ENCODE measurements at places on chromosomes 5 and 9.

GRCh38 chr5:169933616-169934015 is 46.7 kb downstream of the INSYN2B start:
- DNase-seq: no peak

DNA sequence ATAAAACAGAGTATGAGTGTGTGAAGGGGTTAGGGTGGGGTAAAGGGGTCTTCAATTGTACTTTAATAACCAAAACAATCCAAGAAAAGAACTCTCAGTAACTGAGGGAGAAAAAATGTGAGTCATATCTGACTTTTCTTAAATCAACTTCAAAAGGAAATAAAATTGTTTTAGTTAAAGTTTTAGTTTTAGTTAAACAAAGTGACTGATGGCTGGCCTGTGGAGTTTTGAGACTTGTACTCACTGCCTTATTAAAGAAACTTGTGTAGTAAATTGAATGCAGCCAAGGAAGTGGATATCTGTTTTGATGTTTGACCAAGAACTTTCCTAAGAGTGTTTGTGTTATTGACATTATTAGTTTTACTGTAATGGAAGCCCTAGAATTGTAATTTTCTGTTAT is 2032.6 kb downstream of the MAT2B start:
- DNase-seq: no peak

DNA sequence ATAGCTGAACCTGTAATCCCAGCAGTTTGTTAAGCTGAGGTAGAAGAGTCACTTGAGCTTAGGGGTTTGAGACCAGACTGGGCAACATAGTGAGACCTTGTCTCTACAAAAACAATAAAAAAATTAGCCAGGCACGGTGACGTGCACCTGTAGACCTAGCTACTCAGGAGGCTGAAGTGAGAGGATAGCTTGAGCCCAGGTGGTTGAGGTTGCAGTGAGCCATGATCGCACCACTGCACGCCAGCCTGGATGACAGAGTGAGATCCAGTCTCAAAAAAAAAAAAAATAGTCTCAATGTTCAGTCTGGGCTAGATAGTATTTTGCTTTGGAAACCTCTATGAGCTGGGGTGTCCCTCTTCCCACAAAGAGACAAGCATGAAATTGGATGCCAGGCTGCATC is 51.9 kb upstream of the IQGAP2 start:
- no peak for DNase-seq

DNA sequence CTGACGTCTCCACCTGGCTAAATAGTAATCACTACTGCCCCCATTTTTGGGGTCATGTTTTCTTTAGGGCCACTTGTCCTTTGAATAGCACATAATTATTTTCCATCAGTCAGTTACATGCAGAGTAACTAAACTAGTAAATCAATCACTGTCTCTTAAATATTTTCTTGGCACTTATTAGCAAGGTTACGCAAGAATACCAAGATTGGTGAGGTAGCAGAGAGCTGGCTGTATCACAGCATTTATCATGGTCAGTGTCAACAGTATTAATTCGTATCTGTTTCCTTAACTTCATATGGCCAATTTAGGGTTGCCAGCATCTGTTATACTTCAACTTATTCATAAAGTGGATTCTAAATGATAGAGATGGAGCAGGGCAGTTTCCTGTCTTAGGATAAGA is 346.8 kb upstream of the FAM174A start:
- no peak for DNase-seq

DNA sequence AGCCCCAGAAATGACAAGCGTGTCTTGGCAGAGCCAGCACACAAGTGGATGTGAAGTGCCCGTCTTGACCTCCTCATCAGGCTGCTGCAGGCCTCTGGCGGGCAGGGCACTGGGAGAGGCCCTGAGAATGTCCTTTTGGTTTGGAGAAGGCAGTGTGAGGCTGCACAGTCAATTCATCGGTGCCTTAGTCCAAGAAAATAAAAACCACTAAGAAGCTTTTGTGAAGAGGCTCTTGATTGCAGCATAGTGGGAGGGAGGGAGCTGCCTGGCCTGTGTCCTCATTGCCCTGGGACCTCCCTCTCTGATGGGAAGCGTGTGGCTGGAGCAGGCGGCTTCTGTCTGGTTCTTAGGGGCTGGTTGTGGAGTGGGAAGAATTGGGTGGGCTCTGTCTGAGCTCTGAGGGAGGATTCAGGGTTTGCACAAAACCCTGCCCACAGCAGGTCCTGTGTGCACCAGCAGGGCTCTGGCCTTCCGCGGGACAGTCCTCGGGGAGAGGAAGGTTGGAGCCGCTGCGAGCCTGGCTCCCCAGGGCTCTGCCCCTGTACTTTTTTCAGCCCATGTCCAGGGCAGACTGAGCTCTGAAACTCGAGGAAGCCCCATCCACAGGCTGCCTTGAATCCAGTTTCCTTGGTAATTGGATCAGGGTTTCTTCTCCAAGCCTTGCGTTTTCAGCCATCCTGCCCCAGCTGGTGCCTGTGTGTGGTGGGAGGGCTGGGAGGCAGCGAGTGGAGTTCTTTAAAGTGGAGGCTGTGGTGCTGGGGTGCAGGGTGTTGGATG is 1.1 kb downstream of the HRCT1 start:
- no peak for DNase-seq

DNA sequence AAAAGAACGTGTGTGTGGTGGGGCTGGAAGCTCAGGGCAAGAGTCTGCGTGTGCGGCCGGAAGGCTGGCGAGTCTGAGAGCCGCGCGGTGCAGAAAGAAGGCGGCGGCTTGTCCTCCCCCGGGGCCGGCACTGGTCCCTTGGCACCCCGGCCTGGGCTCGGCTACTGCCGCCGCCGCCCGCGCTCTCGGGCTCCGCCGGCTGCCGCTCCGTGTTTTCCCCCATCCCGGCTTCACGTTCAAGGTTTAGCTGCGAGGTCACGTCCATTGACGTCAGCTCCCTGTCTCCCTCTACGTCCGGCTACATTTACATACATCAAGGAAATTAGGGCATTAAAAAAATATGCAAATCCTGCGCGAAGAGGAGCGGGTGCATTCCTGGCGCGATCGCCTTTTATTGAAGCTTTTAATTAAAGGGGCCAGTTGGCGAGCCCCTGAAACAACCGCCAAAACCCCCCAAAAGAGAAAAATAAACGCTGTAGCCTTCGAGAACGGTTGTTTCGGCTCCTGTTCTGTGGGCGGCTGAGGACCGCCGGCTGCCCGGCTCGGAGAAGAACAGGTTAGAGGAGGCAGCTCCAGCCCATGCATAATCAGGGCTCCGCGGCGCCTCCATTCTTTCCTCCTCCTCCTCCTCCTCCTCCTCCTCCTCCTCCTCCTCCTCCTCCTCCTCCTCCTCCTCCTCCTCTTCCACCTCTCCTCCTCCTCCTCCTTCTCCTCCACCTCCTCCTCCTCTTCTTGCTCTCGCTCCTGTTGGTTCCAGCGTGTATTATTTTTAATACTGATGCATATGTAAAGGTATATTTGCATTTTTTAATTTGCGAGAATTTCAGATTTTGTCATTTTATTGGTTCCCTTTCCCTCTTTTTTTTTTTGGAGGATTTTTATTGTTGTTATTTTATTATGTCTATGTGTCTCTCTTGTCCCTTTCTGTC is 207.0 kb downstream of the MEF2C start:
- no peak for DNase-seq

DNA sequence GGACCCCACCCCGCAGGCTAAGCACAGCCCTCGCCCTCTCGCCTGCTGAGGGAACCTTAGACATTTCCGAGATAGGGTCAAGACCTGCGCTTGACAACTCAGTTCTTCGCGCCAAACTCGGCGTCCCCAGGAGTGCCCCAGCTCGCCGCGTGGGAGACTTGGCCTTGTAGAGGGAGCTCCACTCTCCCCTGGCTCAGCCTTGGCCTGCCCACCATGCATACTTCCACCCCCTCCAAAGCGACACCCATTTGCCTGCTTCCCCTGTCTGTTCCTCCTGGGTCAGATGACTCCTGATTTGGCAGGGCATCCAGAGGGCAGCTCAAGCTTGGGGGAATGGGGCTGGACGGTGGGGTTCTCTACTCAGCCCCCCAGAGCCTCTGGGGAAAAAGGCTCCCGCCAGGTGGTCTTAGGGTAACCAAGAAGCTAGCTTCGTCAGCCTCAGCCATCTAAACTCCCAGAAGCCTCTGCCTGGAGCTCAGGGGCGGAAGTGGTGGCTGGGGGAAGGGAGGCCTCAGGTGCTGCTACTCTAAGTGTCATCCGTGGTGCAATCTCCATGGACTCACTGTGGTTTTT is 560 bp downstream of the DOCK2 start:
- peak; percentile 39 for DNase-seq

DNA sequence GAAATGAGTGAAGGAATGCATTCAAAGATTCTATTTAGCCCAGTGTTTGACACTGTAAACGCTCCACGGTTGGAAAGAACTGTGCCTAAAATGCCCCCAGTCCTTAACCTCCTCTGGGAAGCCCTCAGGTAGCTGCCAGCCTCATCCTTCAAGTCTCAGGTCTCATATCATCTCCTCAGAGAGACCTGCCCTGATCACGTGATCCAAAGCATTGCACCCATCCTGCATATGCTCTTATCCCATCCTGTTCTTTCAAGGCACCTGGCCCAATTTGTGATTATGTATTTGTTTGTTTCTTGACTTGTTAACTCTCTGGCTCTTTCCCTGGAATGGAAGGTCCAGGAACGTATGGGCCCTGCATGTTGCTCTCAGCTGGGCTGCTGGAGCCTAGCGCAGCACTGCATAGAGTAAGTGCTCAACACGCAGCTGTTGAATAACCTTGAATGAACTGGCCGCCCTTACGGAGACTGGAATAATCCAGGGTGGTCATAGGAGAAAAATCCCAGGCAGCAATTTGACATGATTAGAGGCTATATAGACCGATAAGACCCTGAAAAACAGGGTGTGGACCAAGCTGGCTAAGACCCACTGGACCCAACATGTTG is 8.7 kb downstream of the C1QTNF2 start:
- no peak for DNase-seq

- DNase-seq: no peak
Measured at GRCh38 chr9:133632806-133633680, 3.1 kb upstream of the DBH start.

DNA sequence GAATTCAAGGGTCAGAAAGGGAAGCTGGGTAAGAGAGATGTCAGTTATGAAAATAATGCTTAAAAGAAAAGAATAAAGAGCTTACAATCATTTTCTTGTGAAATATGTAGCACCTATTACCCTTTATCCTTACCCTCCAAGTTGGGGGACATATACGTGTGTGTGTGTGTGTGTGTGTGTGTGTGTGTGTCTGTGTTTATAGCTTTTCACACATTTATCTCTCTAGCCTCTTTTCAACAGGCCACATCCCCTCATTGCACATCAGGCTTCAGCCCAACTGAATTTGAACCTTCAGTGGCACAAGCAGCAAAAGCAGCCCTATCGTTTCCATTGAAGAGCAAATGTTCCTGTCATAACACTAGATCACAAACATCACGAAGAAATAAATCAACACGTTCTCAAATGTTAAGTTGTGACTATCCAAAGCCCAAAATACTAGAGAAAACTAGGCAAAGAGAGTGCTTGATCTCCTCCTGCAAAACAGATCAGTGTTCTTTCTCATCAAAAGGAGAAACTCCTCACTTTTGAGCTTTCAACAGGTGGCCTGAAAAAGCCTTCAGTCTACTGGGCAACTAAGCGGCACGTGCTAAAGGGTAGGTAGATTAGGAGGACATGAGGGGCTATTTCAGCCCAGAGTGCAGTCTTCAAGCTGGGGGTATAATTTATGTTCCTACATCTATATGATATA is 416.4 kb downstream of the EFNA5 start:
- DNase-seq: no peak

DNA sequence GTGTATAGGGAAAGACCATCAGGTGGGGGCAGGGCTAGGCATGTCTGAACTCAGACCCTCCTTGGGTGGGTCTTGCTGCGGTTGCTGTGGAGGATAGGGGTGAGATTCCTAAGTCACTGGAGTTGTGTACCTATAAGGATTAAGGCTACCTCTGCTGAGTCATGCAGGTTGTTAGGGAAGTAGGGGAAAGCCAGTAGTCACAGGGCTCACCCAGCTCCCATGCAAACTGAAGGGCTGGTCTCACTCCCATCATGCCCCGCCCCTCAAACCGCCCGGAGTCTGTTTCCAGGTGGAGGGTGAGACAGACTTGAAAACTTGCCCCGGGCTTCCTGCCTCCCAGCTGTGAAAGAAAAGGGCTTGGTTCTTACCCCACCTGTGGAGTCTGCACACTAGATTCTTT is 161.8 kb downstream of the CAVIN4 start:
- no peak for DNase-seq

DNA sequence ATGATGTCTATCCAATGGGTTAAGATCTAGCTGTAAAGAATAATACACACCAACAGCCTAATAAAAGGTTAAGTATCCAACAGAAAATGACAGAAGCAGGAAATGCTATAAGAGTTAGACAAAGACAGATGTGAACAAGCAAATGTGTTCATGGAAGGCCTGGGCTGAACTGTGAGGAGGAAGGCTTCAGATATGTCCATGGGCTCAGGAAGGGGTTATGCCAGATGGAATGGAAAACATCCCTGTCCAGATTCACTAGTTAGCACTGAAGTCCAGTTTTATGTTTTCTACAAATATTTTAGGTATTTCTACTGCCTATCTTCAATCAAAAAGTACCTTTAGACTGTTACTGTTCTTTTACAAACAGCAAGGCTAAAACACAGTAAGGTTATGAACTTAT is 27.1 kb downstream of the ERAP1 start:
- no peak for DNase-seq

GRCh38 chr5:72245951-72246532 is 74.0 kb downstream of the MRPS27 start:
- DNase-seq: no peak

GRCh38 chr5:143402017-143402552 is 1.4 kb downstream of the NR3C1 start:
- no peak for DNase-seq

- no peak for DNase-seq
Measured at GRCh38 chr9:90121762-90122161, 517.0 kb downstream of the GADD45G start.

- no peak for DNase-seq
Measured at GRCh38 chr5:40790947-40791593, 7.1 kb downstream of the PRKAA1 start.

DNA sequence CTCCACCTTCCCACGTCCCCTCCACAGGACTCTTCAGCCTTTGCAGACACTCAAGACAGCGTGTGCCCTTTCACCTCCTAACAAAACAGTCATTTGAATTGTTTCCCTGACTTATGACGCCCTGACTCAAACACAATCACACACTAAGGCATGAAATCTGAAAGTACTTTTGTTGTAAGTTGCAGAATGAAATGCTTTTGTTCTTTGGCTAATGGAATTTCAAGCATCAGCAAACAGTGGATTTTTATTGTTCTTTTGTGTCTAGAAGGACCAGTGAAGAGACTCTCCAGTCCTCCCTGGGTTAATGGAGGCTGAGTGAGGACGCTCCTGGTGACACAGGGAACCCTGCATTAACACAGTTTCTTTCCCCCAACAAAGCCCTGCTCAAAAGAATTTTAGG is 380.1 kb downstream of the CTNND2 start:
- DNase-seq: no peak

- DNase-seq: no peak
Measured at GRCh38 chr9:132295181-132295580, 59.6 kb downstream of the SETX start.

- DNase-seq: no peak
Measured at GRCh38 chr5:124521461-124522230, 224.8 kb downstream of the ZNF608 start.

DNA sequence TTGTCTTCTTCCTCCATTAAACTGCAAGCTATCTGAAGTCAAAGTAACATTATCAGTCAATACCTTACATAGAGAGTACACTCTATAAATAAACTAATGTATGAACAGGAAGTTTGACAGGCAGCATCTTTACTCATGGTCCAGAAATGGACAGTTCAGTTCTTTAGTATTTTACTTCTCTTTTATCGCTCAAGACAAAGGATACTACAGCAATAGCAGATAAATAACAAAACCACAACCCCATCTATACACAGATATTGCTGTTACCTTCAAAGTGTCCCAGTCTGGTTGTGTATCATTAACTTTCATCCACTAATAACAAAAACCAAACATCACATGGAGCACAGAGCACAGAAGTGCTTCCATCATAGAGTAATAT is 46.4 kb downstream of the SEMA5A start:
- no peak for DNase-seq
